NCI-H345 (cell line): ENCODE measurements at places on chromosomes 11 and 22.

DNA sequence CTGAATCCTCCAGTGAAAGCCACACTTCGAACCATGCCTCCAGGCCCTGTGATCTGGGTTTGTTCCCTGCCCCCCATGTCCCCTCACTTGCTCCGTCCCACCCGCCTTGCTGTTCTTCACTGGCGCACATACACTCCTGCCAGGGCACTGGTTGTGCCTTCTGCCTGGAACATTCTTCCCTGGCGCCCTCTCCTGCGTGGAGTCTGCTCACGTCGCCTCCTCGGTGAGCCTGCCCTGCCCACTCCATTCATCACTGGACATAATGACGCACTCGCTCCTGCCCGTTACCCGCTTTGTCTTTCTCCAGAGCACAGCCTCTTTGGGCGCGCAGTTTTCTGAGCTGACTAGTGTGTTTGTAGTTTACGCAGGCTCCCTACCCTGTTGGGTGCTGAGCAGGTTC is 21.0 kb upstream of the MIEF1 start:
- DNase-seq = no peak

DNA sequence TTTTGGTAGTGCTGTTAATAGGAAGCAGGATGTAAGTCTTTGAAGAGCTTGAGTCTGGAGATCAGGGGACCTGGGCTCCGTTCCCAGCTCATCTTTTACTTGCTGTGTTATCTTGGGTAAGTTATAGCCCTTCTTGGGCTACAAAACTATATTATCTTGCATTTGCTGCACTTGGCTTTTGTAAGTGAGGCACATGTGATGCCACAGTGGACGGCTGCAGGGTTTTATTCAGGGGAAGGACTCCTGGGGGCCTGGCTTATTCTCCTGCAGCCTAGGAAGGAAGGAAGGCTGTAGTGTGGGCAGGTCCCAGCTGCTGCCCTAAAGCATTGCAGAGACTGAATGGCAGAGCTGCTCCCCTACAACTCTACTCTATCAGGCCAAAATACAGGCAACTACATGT is 6.4 kb downstream of the CD82 start:
- no peak for DNase-seq

DNA sequence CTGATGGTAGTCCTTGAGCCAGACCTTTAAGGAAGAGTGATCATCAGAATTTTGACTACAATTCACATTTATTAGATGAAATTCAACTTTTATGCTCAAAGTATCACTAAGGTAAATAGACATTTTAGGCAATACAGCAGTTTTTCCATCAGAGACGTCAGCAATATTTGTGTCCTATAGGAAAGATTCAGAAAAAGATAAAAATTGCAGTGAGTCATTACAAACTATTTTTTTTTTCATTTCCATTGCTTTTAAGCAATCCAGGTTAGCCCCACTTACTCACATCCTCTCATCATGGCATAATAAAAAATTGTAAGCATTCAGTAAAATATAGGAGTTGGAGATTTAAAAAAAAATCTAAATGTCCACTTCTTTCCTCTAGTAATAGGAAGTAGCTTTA is 46.9 kb downstream of the MSANTD4 start:
- DNase-seq = no peak

- DNase-seq = no peak
Observed at GRCh38 chr11:34451053-34451452, 12.3 kb downstream of the CAT start.

DNA sequence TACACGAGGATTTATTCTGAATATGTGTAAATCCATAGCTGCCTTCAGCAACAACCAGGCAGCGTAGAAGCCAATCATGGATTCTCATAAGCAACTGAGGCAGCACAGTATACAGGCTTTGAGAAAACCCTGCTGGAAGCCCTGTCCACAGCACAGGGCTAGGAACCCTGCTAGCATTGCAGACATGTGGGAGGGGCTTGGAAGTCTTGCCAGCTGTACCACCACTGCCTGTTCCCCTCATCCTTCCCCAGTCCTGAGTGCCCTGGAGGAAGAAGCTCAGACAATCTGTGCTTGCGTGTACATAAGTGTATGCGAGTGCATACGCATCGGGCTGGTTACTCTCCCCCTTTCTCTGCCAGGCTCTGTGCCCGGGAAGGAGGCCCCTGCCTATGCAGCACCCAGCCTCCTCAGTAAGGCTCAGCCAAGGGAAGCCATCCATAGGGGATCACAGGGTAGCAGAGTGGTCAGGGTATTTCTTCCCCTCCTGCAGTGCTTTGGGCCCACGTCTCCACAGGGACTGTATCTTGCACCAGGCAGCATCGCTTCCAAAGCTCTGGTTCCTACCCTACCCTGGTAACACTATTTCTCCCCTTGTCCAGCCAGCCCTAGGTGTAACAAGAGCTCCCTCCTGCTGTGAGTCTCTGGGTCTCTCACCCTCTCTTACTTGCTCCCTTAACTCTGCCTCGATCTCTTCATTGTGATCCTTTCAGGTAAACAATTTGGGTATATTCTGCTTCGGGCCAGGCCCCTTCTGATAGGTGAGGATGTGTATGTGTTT is 90.5 kb downstream of the GALNT18 start:
- peak; percentile 36 for DNase-seq

GRCh38 chr11:124147951-124148350 is 32.7 kb downstream of the VWA5A start:
- DNase-seq = no peak

DNA sequence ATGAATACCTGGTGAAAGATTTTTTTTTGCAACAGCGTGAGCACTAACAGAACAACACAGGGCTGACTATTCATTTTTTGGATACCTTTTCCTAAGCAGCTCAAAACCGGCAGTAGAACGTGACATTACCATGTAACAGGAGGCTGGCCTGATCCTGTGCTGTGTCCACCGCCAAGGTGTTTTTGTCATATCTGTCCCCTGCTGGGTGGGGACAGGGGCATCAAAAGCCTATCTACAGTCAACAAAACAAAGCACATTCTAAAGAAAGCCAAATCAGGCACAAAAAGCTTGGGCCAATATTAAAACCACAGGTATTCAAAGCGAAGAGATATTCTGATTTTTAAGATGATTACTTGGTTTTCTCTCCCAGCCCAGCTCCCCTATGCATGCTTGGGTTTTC is 151.2 kb downstream of the LRRC4C start:
- DNase-seq = no peak

GRCh38 chr22:44405661-44406060 is 92.4 kb downstream of the RTL6 start:
- no peak for DNase-seq

GRCh38 chr11:64304316-64305072 is 830 bp upstream of the ESRRA start:
- DNase-seq = peak; percentile 95

DNA sequence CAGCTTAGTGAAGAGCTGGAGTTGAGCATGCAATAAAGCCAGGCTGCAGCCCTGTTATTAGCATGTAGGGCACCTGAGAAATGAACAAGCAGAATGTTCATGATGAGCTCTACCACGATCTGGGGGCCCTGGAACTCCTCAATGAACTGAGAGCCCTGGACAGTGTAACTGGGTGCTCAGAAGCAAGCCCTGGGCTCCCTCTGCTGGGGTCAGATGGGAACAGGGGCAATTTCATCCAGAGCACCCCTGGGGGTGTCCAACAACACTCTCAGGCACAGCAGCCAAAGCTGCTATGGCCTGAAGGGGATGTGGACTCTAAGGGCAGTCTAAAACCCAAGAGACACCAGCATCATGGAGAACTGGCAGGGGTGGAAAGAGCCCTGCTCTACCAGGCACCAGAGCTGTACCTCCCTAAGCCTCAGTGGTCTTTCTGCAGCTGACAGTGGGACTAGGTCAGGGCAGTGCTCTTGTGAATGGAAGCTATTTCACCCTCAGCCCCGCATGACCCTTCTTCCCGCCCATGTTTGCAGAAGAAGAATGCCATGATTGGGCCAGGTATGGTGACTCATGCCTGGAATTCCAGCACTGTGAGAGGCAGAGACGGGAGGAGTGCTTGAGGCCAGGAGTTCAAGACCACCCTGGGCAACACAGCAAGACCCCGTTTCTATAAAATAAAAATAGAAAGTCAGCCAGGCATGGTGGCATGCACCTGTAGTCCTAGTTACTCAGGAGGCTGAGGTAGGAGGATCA is 28.9 kb downstream of the THOC5 start:
- peak; percentile 0 for DNase-seq

DNA sequence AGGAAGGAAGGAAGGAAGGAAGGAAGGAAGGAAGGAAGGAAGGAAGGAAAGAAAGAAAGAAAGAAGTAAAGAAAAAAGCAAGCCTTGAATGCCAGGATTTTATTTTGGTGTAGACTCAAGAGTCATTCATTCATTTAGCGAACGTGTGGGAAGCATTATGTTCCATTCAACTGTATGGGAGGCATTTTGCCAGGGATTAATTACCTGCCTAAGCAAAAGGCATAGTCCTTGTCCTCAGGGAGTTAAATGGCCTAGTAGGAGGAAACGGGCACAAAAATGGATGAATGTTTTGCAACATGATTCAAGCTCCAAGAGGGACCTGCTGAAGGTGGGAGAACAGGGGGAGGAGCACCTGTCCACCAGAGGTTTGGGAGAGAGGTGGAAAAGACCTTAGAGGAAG is 16.2 kb upstream of the ZNRF3 start:
- DNase-seq = no peak

GRCh38 chr11:126978165-126978564 is 22.4 kb downstream of the KIRREL3 start:
- no peak for DNase-seq

DNA sequence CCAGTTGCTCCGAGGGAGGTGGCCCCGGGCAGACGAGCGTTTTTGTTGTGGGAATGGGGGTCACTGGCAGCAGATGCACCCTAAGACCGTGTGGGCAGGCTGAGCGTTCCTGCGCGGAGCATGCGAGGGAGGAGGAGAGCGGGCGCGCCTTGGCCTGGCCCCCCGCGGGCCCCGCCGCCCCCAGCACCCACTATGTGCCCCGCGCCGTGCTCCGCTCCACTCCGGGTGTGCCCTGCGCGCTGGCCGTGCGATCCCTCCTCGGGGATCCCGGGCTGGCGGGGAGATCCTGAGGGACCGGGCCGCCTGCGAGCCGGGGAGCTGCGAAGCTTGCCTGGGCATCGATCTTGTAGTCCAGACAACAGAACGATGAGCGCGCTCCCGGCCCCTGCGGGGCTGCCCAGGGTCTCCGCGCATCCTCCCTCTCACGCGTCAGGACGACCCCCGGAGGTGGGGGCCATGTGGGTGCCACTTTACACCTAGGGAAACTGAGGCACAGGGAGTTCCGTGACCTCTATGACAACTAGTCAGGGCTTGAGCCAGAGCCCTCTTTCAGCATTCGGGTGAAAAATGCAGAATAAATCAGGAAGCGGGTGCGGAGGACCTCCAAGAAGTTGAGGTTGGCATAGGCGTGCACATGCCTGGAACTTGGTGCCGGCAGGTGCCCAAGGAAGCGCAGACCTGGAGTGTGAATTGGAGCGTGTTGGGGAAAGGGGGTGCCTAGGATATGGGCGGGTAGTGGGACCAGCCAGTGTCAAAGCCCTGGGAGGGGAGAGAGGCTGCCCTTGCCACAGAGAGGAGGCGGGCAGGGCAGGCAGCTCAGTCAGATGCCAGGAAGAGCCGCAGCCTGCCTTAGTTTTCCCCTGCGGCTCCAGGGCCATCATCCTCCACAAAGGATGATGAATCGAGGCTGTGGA is 1.3 kb upstream of the KMT5B start:
- DNase-seq = peak; percentile 21

- DNase-seq = no peak
Observed at GRCh38 chr22:40747361-40747760, 68.1 kb downstream of the MCHR1 start.

GRCh38 chr11:113311536-113311935 is 2.8 kb upstream of the TTC12 start:
- no peak for DNase-seq

- no peak for DNase-seq
Observed at GRCh38 chr11:85726381-85726780, 40.4 kb upstream of the CCDC89 start.

DNA sequence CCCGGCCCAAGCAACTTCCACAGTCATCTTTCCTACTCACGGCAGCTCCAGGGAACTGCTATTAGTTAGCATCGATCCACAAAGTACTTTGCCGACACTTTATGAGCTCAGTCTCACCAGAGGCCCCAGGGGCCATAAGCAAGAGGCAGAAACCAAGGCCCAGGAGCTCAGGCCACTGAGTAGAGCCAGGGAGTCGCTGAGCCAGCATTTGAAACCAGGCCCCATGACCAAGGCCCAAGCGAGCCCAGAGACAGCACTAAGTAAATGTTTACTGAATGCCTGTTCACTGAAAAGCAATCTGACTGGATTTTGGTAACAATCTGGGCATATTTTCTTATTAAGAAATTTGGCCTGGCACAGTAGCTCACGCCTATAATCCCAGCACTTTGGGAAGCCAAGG is 43.3 kb downstream of the ARRB1 start:
- no peak for DNase-seq

DNA sequence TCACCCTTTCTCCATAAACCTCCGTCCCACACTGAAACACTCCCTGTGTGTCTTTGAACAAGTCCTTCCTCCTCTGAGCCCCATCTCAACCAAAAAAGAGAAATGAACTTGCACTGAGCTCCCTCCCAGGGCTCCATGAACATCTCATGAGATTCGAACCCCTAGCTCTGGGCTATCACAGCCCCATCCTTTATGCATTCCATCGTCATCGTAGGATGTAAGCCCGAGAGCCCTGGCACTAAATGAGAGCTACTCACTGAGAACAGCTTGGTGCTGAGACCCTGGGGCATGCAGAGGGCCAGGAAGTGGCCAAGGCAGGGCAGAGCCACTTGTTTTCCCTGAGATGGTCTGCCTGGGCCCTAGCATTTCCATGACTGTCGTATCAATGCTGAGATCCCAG is 12.9 kb upstream of the SLC43A3 start:
- DNase-seq = no peak

DNA sequence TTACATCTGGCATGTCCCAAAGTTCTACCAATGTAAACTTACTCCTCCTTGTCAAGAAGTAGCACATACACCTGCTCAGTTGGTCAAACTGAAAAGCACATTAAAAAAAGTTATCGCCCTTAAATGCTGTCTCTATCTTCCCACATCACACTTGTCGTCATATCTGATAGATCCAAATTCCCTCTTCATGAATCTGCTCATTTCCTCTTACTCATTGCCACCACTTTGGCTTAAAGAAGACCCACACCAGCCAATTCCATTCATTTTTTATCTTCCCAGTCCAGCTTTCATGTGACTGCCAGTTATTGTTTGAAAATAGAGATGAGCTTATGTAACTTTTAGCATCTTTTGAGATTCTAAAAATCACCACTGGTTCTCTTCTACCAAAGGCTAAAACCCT is 305.9 kb upstream of the MTNR1B start:
- DNase-seq = no peak
